ENCODE measurements at places on chromosomes 7 and 10.

GRCh38 chr7:2069472-2069860 is 163.3 kb downstream of the MAD1L1 start:
- DNase-seq: peak; percentile 77

GRCh38 chr10:108180878-108181277 is 1016.4 kb upstream of the SORCS1 start:
- peak; percentile 13 for DNase-seq

- no peak for DNase-seq
These were observed 81.9 kb downstream of the EGFR start for GRCh38 chr7:55100544-55101327.

GRCh38 chr7:3887096-3887690 is 586.1 kb downstream of the SDK1 start:
- no peak for DNase-seq

DNA sequence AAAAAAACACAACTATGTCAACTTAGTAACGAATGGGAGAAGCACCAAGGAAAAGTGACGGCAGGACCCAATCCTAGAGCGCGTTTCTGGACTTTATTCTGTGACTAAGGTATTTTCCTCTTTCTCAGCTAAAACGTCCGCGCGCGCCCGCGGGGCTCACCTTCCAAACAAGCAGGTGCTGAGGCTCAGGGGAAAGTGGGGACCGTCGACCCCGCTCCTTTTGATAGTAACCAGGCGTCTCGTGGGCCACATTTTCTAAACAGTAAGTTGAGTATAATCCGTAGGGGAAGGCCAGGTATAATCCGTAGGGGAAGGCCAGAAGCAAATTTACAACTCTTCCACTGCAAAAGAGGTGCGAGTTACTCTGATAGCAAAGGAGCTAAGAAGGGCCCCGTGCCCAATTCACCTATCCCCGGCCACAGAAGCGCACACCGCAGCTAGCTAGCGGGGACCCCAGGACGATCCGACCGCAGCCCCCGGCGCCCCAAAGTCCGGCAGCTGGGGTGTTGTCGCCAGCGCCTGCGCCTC is 743 bp downstream of the MKI67 start:
- DNase-seq: no peak

DNA sequence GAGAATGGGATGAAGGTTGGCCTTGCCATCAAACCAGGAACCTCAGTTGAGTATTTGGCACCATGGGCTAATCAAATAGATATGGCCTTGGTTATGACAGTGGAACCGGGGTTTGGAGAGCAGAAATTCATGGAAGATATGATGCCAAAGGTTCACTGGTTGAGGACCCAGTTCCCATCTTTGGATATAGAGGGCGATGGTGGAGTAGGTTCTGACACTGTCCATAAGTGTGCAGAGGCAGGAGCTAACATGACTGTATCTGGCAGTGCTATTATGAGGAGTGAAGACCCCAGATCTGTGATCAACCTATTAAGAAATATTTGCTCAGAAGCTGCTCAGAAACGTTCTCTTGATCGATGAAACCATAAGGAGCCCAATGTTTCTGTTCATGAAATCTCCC is 637 bp downstream of the RPEL1 start:
- no peak for DNase-seq

DNA sequence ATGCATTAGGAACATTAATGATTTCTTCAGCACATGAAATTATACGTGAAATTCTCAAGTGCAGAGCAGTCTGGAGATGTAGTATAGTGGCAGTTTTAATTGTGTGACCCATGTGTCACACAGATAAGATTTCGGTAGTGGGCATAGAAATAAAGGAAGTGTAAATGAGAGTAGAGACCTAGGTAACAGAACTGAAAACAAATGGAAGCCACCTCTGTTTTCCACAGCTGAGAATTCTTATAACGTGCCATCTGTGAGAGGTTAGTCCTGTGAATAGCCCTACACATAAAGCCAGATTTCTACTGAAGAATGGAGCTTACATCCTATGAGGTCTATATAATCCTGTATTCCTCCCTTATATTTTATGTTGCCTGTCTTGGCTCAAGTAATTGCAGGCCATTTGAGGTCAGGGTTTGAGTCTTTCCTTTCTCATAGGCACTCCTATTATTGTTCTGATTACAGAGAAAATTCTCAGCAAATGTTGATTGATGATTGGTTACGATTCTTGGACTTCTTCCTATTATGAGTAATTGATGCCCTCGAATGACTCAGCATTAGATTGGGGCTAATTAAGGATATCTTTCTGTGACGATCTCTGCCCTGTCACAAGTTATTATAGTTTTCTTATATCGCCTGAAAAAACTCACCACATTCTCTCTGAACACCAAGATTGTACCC is 258.2 kb downstream of the KIF20B start:
- no peak for DNase-seq

DNA sequence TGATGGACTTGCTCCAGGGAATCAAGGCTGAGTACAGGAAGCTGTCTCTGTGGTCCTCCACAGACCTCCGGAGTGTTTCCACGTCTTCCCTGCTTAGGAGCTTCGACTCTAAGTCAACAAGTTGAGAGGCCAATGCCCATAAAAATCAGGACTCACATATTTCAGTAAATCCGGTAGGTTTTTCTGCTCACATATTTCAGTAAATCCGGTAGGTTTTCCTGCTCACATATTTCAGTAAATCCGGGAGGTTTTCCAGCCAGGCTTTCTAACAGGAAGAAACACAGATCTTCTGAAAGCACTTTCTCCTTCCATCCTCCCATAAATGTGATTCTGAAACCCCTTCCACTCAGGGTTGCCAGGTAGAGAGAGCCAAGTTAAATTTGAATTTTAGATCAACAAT is 340.1 kb upstream of the SHH start:
- no peak for DNase-seq

- peak; percentile 99 for DNase-seq
These were observed 166.0 kb downstream of the FANK1 start for GRCh38 chr10:126062131-126063032.

DNA sequence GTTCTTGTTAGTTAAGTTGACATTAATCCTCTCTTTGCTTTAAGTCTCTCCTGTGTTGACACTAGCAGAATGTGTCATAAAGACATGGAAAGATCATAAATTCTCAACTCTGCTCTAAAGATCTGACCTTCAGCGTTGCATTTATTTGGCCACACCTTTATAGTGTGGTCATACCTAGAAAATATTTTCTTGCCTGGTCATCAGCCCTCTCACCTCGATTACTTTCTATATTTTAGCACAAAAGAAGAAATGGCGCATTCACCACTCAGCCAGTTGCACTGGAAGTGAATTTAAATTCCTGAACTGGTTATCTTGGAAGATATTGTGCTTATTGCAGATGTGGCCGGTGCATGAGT is 96.7 kb upstream of the PDCD4 start:
- no peak for DNase-seq

GRCh38 chr10:60555700-60556099 is 166.0 kb upstream of the ANK3 start:
- no peak for DNase-seq

DNA sequence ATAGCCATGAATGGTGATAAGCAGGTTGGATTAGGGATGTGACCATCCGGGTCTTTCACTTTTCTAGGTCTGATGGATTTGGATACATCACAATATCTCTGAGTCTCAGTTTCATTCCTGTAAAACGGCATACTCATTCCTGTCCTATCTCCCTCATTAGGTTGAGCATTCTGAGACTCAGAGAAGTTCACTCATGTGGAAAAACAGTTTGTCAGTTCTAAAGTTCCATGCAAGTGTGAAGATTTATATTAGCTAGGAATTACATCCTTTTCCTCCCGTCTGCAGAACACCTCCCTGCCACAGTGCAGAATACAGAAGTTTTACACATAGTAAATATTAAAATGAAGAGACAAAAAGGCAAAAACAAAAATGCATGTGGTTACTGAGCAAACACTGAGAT is 94.2 kb upstream of the SLC25A13 start:
- DNase-seq: no peak

- no peak for DNase-seq
These were observed 348.4 kb upstream of the MTPN start for GRCh38 chr7:136325578-136325977.

- peak; percentile 63 for DNase-seq
These were observed 34.2 kb upstream of the ANKRD2 start for GRCh38 chr10:97538411-97538810.

- DNase-seq: no peak
These were observed 10.0 kb upstream of the SFRP5 start for GRCh38 chr10:97781618-97782331.

DNA sequence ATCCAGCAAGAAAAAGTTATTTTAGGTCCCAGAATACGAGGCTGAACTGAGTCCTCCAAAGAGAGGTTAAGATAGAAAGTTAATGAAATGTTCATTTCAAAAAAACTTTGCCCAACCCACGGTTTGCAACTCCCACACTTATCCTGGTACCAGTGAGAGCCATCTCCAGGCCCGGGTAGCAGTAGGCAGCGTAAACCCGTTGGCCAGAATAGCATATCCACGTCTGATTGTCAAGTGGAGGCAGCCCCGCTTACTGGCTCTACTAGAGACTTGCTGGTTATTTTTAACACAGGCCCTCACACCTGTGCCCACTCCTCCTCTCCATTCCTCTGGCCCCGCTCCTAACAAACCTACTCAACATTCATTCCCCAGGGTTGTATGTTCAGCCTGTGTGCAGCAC is 109.7 kb downstream of the HIP1 start:
- no peak for DNase-seq

DNA sequence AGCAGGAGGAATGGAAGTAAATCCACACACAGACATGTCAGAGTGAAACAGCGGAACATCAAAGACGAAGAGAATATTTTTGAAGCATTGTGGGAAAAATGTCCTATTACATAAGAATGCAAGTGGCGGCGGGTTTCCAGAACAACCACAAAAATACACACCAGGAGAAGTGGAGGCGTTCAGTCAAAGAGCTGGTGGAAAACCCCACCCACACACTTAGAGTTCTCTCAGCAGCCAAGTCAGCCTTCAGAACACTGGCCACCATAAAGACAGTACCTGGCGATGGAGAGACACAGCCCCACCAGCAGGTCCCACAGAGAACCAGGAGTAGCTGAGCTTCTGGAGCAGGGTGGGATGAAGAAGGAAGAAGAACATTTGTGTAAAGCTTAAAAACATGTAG is 23.7 kb downstream of the NKX6-2 start:
- DNase-seq: no peak

DNA sequence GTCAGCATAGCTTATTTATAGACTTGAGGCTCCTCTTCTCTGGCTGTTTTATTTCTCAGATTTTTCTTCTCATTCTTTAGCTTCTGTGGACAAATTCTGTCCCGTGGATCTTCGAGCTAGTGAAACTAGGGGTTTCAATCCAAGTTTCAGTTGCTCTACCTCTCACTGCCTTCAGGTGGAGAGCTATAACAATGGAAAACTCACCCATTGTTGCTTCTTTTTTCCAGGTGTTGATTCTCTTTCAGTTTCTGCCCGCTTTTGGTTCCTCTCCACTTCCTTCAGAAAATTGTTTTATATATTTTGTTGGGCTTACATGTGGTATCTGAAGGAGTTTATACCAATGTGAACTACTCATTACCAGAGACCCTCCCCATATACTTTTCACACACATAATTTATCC is 266.1 kb downstream of the TCF7L2 start:
- DNase-seq: peak; percentile 8

DNA sequence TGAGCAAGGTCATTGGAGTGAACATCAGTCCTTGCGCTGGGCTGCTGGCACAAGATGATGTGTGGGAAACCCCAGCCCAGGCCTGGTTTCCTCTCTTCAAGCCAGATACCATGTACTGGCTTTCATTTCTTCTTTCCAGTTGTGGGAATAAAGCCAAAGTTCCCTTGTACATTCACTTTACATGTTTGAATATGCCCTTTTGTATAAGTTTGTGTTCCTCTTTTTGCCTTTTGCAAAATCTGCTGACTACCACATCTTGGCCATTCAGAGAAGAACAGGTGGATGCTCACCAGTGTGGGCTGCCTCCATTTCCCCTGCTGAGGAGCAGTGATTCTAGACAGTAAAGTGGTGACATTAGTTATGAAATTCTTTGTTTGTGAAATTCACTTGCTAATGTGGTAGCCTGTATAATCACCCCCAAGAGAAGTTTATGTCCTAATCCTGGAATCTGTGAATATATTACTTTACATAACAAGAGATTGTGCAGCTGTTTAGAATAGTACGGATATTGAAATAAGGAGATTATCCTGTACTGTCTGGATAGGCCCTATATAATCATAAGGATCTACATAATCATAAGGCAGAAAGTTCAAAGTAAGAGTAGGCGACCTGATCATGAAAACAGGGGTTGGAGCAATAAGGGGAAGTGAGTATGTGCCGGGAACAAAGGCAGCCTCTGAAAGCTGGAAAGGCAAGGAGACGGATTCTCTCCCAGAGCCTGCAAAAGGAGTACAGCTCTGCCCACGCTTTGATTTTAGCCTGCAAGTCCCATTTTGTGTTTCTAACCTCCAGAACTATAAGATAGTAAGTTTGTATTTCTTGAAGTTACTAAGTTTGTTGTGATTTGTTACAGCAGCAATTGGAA is 18.8 kb upstream of the AOAH start:
- no peak for DNase-seq

GRCh38 chr10:119253433-119254174 is 46.2 kb downstream of the GRK5 start:
- peak; percentile 95 for DNase-seq

DNA sequence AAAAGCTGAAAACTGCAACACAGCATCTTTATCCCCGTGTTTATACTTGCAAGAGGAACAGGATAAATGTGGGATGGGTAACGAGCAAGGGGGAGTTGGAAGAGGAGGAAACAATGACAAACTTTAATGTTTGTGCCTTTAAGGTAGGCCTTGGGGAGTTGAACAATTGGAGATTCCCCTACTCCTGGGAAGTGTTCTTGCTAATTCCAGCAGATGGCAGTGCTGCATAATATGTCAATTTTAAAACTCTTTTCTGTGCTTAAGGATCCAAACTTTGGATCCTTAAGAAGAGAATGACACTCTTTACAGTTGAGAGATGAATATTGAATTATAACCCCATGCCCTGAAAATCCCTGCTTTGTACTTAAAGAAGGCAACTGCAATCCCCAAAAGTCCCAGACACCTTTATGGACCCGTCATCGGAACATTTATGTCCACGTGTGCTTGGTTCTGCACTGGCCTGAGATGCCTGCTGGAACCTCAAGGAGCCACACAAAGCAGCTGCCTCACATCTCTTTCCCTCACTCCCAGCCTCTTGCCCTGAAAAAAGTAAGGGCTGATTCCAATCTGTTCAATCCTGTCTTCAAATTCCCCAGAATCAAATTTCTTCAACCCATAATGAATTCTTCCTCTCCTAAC is 12.0 kb downstream of the IFIT5 start:
- peak; percentile 67 for DNase-seq
